ENCODE measurements at places on chromosomes 12 and 14.

DNA sequence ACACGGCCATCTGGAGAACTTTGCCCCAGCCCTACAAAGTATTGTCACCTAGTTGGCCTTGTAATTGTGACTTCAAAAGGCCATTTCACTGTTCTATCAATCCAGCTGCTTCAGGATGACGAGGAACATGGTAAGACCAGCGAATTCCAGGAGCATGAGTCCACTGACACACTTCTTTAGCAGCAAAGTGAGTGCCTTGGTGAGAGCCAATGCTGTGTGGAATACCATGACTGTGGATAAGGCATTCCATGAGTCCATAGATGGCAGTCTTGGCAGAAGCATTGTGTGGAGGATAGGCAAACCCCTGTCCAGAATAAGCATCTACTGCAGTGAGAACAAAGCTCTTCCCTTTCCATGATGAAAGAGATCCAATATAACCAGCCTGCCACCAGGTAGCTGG is 1009.1 kb upstream of the USP15 start:
- no peak for DNase-seq

DNA sequence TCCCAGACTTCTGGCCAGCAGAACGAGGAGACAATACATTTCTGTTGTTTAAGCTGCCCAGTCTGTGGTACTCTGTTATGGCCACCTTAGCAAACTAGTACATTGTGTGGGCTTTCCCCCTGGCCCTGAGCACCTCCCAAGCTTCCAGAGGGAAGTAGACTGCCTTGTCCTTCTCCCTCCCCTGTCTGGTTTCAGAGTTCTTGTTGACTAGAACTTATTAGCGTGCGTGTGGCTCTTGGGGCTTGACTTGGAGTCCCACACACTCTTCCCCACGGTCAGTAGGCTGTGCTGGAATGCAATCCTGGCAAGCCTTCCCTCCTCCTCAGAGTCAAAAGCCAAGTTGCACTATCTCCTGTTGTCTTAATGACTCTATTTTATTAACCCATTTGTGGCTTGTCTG is 27.7 kb downstream of the FBLN5 start:
- DNase-seq, result no peak

DNA sequence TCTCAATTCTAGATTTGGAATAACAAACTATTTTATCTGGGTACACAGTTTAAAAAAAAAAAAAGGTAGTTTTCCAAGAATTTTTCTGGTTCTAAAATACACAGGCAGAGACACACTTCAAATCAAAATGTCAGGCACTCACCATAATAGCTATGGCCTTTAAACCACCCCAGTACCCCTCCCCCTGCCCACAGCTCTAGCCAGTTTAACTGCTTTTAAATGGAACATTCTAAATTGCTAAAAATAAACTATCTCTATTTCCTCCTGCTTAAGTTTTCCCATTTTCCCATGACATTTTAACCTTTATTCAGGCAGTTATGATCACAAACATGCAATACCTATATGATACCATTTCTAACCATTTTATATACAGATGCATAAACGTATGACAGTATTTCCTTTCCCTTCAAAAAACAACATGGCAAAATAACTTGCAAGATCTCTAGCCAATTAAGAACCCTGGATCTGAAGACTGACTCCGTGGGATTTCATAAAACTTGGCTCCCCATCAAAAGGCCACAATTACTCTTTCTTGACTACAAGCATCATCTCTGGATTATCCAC is 46.3 kb downstream of the PPP2R5E start:
- no peak for DNase-seq

- DNase-seq, result no peak
Observed at GRCh38 chr14:78498062-78498595, 328.0 kb downstream of the NRXN3 start.

DNA sequence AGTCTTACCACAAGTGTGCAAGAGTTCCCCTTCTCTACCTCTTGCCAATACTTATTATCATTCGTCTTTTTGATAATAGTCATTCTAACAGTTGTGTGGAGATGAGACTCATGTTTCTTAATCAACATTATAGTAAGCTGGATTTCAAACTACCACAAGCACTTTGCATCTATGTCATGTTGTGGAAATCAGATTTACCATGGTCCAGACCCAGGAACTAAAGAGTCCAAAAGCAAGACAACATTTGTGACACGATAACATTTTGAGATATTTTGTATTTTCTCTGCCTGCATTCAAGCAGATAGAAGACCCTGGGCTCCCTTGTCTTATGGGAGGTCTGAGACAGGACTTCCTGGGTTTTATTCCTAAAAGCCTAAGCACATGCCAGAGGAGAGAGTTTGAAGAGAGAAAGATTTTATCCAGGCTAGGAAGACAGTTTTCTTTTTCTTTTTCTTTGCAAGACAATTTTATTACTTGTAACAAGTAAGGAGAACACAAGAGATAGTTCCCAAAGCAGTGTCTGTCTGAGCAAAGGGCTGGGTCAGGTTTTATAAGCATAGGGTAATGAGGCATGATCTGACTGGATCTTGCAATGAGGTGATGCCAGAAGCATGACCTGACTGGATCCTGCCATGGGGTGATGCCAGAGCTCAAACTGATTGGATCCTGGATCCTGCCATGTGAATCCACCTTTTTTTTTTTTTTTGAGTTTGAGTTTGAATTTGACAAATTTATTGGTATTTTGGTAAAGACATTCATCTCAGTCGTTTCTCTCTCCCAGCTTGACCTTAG is 180.5 kb upstream of the HMGA2 start:
- no peak for DNase-seq

DNA sequence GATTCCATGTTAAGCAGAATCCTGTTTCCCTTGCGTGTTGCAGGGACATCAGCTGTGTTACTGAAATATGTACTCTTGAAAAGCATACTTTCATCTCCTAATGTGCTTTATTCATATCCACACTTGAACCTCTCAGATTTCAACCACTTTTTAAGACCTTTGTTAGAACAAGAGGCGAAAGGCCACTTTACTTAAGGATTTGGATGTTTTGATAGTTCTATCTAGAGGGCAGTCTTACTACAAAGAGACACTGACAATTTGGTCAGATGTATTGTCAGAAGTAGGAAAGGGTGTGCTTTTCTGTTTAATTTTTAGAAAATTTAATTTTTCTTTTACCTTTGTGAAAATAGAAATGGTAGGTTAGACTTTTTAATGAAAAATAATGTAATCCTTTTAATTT is 267.9 kb downstream of the TMTC2 start:
- DNase-seq, result no peak

DNA sequence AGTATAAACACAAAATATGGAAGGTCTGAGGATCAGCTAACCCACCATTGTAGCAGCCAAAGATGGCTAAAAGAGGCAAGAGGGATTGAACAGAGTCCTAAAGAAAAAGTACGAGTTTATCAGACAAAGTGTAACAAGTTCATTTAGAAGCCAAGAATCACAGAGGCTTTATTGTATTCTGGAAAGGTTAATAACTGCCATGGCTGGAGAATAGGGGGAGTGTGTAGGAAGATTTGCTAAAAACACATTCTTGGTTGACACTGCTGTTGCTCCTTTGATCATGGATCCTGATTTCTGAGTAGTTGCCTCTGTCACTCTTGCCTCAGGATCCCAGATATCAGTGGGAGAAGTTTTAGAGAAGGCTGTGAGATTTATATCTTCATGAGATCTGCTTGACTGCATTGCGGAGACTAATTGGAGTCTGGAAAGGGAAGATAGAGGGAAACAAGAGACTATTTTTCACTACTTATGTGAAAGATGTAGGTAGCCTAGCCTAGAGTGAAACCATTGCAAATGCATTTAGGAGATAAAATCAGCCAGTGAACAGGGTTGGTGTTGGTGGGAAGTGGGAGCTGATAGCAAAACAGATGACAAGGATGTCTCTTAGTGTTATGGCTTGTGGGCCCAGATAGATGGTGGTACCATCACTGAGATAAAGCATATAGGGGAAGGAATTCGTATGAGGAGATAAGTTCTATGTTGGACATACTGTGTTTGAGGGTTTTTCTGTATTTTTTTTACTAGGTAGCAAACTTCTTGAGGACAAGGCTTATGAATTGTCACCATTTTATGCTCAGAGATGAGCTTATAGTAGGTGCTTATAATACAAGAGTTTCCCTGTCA is 402.9 kb upstream of the PDE3A start:
- no peak for DNase-seq

GRCh38 chr12:116215023-116215422 is 62.5 kb downstream of the MED13L start:
- DNase-seq, result no peak

DNA sequence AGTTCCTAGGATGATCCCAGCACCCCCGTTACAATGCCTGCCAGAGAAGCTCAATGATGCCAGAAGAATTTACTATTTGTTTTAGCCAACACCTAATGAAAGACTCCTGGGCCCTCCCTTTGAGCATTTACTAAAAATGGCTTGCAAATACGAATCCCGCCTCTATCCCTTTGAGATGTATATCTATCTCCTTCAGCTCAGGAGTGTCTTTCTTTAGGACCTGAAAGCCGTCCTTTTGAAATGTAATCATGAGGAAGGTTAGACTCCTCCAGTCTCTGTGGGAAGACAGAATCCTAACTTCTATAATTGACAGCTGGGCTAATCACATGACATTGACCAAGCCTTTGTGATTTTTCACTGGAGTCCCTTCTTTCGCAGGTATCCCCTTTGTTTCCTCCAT is 19.2 kb upstream of the DYNC1H1 start:
- no peak for DNase-seq

DNA sequence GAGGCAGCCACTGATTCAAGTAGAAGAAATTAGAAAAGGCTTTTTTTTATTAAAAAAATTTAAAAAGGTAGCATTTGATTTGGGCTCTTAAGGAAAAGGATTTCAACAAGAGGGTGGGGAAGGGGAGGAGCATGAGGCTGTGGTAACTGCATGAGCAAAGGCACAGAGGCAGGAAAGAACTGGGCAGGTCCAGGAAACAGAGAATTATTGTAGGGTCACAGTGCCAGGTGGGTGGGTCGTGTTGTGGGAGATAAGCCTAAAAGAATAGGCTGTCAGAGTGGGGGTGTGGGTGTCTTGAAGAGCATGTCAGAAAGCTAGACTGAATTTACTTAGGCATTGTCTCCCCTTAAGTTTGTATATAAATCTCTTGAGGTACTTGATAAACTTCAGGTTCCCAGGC is 7.8 kb downstream of the LIMA1 start:
- no peak for DNase-seq

DNA sequence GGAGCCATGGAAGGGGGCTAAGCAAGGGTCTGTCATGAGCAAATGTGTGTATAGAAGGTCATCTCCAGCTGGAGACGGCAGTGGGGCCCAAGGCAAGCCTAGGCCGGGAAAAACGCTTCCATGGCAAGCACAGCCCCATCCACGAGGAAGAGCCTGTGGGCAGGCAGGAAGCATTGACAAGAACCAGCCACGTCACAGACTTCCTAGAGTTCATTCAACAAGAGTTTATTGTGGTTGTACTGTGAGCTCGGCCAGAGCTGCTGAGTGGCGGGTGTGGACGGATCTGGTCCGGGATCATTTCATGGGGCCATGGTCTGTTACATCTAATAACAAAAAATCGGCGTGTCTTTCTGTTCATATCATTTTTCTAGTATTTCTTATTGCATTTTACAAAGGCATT is 311.7 kb downstream of the TMEM121 start:
- DNase-seq, result no peak

GRCh38 chr12:75913502-75914351 is 117.8 kb downstream of the PHLDA1 start:
- DNase-seq, result peak; percentile 73

GRCh38 chr14:68938271-68939150 is 40.6 kb downstream of the ACTN1 start:
- no peak for DNase-seq

DNA sequence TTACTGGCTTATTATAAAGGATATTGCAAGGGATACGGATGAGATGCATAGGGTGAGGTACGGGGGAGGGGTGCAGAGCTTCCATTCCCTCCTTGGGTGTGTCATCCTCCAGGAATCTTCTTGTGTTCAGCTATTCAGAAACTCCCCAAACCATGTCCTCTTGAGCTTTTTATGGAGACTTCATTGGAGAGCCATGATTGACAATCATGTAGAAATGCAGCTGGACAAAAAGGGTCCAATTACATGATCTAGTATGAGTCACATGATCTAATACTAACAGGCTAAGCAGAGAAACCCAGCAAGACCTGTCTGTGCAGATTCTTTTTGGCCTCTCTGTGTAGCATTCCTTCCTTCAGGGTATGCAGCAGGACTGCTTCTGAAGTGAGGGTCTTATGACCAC is 23.9 kb upstream of the FLVCR2 start:
- no peak for DNase-seq

DNA sequence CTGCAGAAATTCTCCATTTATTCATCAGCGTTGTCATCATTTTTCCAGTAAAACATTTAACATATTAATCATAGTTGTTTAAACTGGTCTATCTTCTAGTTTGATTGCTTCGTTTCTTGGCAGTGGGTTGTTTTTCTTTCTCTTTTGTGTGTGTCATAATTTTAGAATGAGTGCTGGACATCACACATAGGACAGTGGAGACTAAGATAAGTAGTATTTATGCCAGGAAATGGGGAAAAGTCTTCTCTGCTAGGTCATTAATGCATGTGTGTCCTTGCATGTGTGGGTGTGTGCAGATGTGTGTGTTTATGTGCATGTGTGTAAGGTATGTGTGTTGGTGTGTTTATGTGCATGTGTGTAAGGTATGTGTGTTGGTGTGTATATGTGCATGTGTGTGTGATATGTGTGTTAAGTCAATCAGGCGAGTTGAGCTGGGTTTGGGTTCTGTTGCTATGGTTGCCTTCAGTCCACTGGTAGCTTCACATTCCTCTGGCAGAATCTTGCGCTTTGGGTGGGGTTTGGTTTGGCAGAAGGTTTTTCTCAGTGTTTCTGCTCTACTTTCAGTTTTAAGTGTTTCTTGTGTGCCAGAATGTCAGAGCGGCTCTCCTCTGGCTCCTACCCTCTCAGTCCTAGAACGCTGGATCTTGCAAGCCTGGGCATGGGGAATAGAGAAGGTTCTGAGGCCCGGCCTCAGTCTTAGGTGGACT is 7.8 kb upstream of the ADGRD1 start:
- DNase-seq, result no peak

DNA sequence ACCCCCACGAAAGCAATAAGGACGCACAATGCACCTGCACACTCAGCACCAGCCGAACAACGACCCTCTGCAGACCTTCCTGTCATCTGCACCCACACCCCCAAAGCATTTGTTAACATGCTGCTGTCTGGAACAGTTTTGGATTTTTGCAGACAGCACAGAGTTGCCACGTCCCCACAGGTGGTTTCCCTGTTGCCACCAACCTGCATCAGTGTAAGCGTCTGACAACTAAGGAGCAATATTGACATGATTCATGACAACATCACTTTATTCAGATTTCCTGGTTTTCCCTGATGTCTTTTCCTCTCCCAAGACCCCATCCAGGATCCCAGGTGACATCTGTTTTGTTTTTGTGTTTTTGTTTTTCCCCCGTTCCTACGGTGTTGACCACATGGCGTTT is 150.7 kb upstream of the C14orf180 start:
- peak; percentile 23 for DNase-seq

All from activated CD8-positive, alpha-beta memory T cell treated with anti-CD3 and anti-CD28 coated beads, Interleukin-2, amount 50 U/mL, for 48 hours (primary cell).